ENCODE measurements at places on chromosomes 2 and 18. TPM values are rescaled to one million over a fixed set of nuclear protein-coding genes. Genes with fewer than 3 reads are reported as not detected.

GRCh38 chr2:16249246-16250055 lies 309.1 kb downstream of the MYCN start:
- H3K4me3 ChIP-seq: no peak overlapping the region
- no peaks in the 10 kb centered on the region for H3K36me3 ChIP-seq
- no peaks in the 10 kb centered on the region for H3K27me3 ChIP-seq
- no peak for DNase-seq
- H3K27ac ChIP-seq: no peak overlapping the region

GRCh38 chr2:22497789-22498188 lies 887.2 kb upstream of the KLHL29 start:
- H3K36me3 ChIP-seq: no peaks in the 10 kb centered on the region
- no peaks in the 10 kb centered on the region for H3K27me3 ChIP-seq
- H3K4me1 ChIP-seq: no peaks in the 10 kb centered on the region

GRCh38 chr2:159454185-159454584 lies 162.2 kb downstream of the BAZ2B start:
- no peaks in the 10 kb centered on the region for H3K36me3 ChIP-seq
- H3K4me3 ChIP-seq: no peak overlapping the region
- H3K27me3 ChIP-seq: no peaks in the 10 kb centered on the region

DNA sequence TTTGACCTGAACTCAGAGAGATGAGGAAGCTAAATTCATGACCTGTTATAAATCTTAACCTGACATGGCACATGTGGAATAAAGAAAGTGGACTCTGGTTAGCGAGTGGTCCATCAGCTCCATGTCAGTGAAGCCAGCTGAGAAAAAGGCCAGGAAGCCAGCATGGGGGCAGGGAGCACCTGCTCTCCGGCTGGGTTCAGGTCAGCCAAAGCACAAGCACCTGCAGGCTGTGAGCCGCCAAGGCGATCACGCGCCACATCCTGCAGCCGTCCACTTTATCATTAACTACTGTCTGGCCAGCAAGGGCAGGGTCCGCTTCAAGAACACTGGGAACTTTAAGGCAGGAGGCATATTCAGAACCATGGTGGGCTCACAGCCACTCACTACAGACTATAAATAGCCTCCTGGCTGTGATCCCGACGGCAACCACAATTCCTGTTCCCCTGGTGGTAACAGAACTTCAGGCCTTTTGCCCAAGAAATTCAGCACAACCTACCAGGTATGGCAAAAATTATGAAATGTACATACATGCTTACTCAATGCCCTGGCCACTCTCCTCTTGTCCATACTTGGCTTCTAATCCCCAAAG lies 35.5 kb downstream of the ACVR1 start:
- DNase-seq: no peak
- H3K36me3 ChIP-seq: no peaks in the 10 kb centered on the region
- H3K4me1 ChIP-seq: peaks cover 5% of the 10 kb centered on the region
- H3K4me3 ChIP-seq: no peak overlapping the region
- no peak overlapping the region for H3K27ac ChIP-seq

- no peak overlapping the region for H3K27ac ChIP-seq
- H3K36me3 ChIP-seq: no peaks in the 10 kb centered on the region
- H3K27me3 ChIP-seq: no peaks in the 10 kb centered on the region
- no peak for DNase-seq
Observed at GRCh38 chr2:240530181-240530580, 27.6 kb downstream of the ANKMY1 start.

- H3K27me3 ChIP-seq: no peaks in the 10 kb centered on the region
- no peak overlapping the region for H3K4me3 ChIP-seq
- no peak overlapping the region for H3K27ac ChIP-seq
- H3K4me1 ChIP-seq: no peaks in the 10 kb centered on the region
- no peak for DNase-seq
Observed at GRCh38 chr2:238515377-238515776, 88.7 kb downstream of the ASB1 start.

GRCh38 chr2:97911206-97911921 lies 84.4 kb downstream of the TMEM131 start:
- DNase-seq: no peak
- H3K4me1 ChIP-seq: no peaks in the 10 kb centered on the region
- H3K36me3 ChIP-seq: no peaks in the 10 kb centered on the region
- no peaks in the 10 kb centered on the region for H3K27me3 ChIP-seq

- H3K27me3 ChIP-seq: no peaks in the 10 kb centered on the region
- no peak overlapping the region for H3K27ac ChIP-seq
- no peaks in the 10 kb centered on the region for H3K4me1 ChIP-seq
- H3K36me3 ChIP-seq: no peaks in the 10 kb centered on the region
- no peak overlapping the region for H3K4me3 ChIP-seq
- DNase-seq: no peak
Observed at GRCh38 chr2:19607931-19608771, 249.7 kb upstream of the OSR1 start.

DNA sequence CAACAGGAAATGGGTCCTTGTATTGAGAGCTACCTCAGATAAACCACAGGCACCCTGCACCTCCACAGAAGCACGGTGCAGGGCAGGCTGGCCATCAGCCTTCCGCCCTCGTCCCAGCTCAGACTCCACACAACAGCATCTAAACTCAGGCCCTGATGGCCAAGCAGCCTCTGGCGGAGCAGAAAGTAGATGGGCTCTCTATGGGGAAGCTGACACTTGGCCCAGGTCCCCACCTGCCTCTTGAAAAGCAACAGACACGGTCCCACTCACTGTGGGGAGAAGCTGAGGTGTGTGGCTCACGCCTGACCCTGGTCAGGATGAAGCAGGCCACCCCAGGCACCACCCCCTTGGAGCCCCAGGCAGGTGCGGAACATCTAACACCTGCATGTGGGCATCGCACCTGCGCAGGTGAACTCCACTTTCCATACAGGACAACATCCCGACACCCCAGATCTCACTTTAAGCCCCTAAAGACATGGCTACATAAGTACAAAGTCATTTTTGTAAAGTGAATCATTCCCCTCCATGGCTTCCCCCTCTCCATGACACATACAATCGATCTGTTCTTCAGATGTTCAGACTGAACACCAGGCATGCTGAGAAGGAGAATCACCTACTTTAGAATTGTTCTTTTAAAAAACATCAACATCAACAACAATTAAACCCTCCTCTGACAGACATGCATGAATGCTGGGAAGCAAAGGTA lies 208.4 kb downstream of the ZBTB7C start:
- no peaks in the 10 kb centered on the region for H3K36me3 ChIP-seq
- H3K4me1 ChIP-seq: no peaks in the 10 kb centered on the region
- DNase-seq: no peak
- H3K27me3 ChIP-seq: peaks cover 13% of the 10 kb centered on the region
- no peak overlapping the region for H3K27ac ChIP-seq

- DNase-seq: no peak
- H3K27ac ChIP-seq: no peak overlapping the region
- no peak overlapping the region for H3K4me3 ChIP-seq
- H3K27me3 ChIP-seq: no peaks in the 10 kb centered on the region
- no peaks in the 10 kb centered on the region for H3K36me3 ChIP-seq
Observed at GRCh38 chr2:83844490-83844889, 614.6 kb downstream of the SUCLG1 start.

DNA sequence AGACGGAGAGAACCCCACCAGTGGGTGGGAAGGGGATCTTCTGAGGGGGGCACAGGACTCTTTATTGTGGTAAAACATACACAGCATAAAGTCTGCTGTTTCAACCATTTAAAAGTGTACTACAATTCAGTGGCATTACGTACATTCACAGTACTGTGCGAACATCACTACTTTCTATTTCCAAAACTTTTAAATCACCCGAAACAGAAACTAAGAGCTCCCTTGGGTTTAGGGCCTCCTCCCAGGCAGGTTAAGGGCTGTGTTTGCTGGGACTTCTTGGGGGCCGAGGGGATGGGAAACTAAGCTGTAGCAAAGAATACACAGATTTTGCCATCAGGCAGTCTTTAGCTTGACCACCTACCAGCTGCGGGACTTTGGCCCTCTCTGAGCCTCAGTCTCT lies 242.0 kb downstream of the HAUS1 start:
- no peak overlapping the region for H3K4me3 ChIP-seq
- H3K27ac ChIP-seq: no peak overlapping the region
- H3K36me3 ChIP-seq: no peaks in the 10 kb centered on the region
- peaks cover 15% of the 10 kb centered on the region for H3K4me1 ChIP-seq
- no peaks in the 10 kb centered on the region for H3K27me3 ChIP-seq
- DNase-seq: no peak

DNA sequence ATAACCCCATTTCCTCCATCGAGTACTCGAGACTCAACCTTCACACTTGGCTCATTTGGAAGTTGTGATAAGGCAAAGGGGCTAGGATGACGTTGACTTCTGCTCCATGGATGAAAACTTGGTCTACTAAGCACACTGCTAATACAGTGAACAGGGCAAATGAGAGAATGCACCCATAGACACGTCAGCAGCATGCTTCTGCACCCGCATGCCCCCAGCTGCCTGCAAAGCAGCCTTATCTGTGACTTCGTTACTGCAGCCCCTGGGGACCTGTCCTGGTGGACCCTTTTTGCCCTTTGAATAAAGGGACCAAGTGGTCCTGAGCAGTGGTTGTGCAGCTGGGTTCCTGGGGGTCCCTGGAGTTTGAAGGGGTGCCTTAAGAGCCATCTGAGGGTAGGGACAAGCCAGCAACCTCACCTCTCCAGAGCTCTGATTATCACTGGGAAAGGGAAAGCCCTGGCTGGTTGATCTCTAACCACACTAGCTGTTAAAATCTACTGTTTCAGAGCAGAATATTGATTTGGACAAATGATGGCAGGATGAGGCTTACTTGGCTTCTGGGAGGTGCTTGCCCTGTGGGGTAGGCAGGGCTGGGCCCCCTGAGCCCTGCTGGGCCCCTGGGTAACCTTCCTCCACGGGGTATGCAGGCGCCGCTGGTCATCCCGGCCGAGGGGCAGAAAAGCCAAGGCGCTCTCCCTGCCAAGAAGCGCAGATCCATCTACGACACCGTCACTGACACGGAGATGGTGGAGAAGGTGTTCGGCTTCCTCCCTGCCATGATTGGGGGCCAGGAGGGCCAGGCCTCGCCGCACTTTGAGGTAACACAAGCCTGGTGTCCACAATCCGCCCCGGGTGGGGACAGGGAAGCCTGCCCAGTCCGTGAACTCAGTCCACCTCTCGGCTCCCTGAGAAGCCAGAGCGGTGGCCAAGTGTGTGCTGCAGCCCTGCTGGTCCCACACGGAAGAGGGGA lies 37.6 kb upstream of the GPR17 start:
- no peak overlapping the region for H3K27ac ChIP-seq
- H3K4me1 ChIP-seq: no peaks in the 10 kb centered on the region
- no peak overlapping the region for H3K4me3 ChIP-seq
- H3K36me3 ChIP-seq: no peaks in the 10 kb centered on the region
- H3K27me3 ChIP-seq: no peaks in the 10 kb centered on the region

DNA sequence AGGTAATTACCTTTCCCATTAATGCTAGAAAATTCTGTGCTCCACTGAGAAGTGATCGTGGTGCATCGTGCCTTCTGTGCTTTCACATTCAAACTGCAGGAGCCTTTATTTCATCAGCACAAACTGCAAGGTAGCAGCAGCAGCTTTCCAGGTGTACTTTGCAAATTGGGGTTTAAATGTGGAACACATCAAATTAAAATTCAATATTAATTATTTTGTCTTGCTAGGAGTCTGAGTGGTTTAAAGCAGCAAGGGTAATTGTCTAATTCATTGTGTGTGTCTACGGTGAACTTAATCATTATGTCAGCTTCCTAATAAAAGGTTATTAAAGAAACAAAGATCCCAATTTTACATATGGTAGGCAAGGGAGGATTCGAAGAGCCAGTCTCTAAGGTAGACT lies 180.8 kb upstream of the ATP5MC3 start:
- no peaks in the 10 kb centered on the region for H3K4me1 ChIP-seq
- DNase-seq: no peak
- H3K4me3 ChIP-seq: no peak overlapping the region
- no peaks in the 10 kb centered on the region for H3K36me3 ChIP-seq
- H3K27me3 ChIP-seq: peaks cover 5% of the 10 kb centered on the region

DNA sequence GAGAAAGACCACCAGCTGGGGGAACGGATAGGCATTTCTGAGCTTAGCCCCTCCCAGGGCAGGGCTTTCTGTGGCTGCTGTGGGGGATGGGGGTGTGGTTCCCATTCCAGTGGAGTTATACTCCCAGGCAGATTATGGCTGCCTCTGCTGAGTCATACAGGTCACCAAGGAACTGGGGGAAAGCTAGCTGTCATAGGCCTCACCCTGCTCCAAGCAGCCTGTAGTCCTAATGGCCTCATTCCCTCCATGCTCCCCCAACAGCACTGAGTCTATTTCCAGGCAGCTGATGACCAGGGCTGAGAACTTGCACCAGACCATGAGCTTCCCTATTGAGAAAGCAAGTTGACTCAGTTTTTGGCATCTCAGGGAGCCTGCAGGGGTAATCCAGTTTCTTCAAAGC lies 87.1 kb downstream of the GPR39 start:
- no peaks in the 10 kb centered on the region for H3K36me3 ChIP-seq
- H3K4me1 ChIP-seq: no peaks in the 10 kb centered on the region
- H3K4me3 ChIP-seq: no peak overlapping the region
- DNase-seq: no peak

DNA sequence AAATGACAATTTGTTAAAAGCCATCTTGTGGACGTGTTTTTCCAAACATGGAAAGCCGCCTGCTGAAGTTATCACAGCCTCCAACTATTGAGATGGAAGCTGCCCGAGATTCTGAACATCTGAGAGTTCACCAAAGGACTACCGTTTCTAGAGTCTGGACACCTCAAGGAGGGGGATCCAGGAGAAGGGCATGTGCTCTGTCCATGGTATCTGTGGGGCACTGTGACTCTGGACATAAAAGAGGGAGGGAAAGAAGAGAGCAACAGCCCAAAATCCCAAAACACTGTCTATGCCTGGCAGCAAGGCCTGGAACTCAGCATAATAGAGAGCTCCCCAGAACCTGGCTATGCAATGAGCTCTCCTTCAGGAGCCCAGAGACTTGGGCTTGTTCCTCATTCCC lies 319.9 kb downstream of the EN1 start:
- H3K4me3 ChIP-seq: no peak overlapping the region
- DNase-seq: no peak
- no peaks in the 10 kb centered on the region for H3K27me3 ChIP-seq
- no peaks in the 10 kb centered on the region for H3K4me1 ChIP-seq

DNA sequence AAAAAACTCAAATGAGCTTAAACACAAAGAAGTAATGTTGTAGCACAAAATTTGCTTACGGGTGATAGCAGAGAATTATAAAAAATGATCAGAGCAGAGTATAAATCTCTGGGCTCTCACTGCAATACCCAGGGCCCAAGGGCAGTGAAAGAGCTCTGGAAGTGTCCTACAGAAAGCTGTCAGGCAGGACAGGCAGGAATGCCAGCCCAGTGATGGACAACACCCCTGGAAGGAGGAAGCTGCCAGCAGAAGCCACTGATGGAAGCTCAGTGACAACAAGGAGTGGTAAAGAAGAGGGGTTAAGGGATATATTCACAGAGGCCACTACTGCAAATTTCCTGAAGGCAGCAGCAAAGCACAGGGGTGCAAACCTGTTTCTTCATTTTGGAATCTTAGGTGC lies 214.9 kb downstream of the L3MBTL4 start:
- no peaks in the 10 kb centered on the region for H3K36me3 ChIP-seq
- H3K4me1 ChIP-seq: no peaks in the 10 kb centered on the region
- H3K27me3 ChIP-seq: no peaks in the 10 kb centered on the region
- no peak for DNase-seq
- H3K27ac ChIP-seq: no peak overlapping the region

- no peak overlapping the region for H3K4me3 ChIP-seq
- H3K36me3 ChIP-seq: no peaks in the 10 kb centered on the region
- no peaks in the 10 kb centered on the region for H3K4me1 ChIP-seq
- H3K27me3 ChIP-seq: peaks cover 4% of the 10 kb centered on the region
- no peak for DNase-seq
- H3K27ac ChIP-seq: no peak overlapping the region
Observed at GRCh38 chr18:4454537-4455112, 482 bp downstream of the DLGAP1 start.

UBXN4 gene
- polyA plus RNA-seq: 106 TPM

C1QL2 gene
- not detected for polyA plus RNA-seq

HRH4 gene
- not detected for polyA plus RNA-seq

ESPNL gene
- polyA plus RNA-seq: not detected
